Neural progenitor cell (in vitro differentiated cells): ENCODE measurements at places on chromosomes 2 and 18. TPM values are rescaled to one million over a fixed set of nuclear protein-coding genes. Genes with fewer than 3 reads are reported as not detected.
A peak's percentile ranks its signal among the peaks of the same experiment; 100 is the strongest.

C2orf80 gene
- 0.81 TPM in 1 of 2 replicates, not detected in the other for total RNA-seq

RMND5A gene
- 74.5 and 107 TPM in 2 replicates for total RNA-seq

SLC11A1 gene
- total RNA-seq, result 0.03 TPM in 1 of 2 replicates, not detected in the other

SERPINB12 gene
- total RNA-seq, result not detected in 2 replicates

DNA sequence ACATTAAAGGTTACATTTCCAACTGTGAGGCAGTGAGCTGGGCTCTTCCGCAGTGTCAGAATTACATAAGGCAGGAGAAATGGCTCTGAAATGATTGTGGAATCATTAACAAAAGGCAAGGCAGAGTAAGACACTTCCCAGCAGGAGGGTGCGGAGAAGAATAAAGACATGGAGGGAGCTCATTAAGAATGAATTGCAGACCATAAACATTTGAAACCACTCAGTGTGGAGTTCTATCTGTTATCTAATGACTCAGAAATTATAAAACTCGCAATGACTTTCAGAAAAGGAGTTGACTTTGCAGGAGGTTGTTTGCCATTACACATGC, 77.0 kb downstream of the SMIM21 start:
- peak; percentile 65 for DNase-seq

DNA sequence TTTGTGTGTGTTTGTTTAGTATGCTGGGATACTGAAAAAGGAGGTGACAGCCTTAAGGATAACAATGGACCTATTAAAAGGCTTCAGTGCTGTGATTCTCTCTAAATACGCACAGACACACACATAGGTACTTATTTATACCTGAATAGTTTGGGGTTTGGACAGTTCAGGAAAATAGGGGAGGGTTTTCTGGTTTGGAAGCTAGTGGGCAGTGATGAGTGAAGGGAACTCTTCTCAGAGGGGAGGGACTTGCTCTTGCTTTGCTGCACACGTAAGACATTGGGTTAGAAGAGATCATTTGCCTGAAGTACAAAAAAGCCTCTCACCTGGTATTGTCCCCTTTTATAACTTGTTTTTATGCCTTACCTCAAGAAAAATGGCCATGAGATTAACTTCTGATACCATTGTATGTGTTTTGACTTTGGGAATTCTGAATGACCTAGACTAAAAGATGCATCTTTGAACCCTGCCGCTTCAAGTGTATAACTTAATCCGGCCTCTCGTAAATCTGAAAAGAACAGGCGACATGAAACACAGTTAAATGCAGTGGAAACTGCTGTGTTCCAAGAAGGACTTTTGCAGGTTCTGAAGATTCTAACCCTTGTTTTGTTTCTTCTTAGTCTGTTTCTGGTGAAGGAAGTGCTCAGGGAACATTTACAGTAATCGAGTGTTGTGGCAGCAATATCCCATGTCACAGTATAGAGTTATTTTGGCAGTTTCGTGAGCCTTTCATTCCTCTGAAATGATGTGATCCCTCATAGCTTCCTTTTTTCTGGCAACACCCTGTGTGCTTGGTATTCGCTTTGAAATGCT, 2.5 kb downstream of the CRIM1 start:
- peak; percentile 64 for DNase-seq

DNA sequence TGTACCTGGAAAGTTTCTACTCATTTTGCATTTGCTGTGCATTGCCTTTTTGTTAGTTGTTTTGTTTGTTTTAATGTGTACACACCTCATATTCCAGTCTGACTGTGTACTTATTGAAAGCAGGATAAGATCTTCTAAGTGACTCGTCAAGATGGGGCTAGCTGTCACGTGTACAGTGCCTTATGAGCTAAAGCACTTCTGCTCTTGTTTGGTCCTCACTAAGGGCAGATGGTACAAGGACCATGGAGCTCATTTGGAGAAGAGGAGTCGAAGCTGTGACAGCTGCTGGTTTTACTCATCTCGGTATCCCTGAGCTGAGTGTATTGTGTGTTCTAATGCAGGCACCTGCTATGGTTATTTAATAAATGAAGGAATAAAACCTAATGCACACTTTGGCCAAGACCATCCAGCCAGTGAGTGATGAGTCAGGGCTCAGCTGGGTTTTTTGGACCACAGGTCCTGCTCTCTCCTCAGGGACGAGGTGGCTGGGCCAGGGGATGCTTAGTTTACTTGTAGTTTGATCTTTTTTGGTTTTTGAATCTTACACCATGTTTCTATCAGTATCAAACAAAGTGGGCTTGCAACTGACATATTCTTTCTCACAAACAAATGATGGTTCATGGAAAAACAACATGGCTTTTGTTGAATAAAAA, 152.5 kb upstream of the APCDD1 start:
- DNase-seq, result no peak

- no peak for DNase-seq
These were observed 3.0 kb upstream of the GPC1 start for GRCh38 chr2:240432430-240432819.

DNA sequence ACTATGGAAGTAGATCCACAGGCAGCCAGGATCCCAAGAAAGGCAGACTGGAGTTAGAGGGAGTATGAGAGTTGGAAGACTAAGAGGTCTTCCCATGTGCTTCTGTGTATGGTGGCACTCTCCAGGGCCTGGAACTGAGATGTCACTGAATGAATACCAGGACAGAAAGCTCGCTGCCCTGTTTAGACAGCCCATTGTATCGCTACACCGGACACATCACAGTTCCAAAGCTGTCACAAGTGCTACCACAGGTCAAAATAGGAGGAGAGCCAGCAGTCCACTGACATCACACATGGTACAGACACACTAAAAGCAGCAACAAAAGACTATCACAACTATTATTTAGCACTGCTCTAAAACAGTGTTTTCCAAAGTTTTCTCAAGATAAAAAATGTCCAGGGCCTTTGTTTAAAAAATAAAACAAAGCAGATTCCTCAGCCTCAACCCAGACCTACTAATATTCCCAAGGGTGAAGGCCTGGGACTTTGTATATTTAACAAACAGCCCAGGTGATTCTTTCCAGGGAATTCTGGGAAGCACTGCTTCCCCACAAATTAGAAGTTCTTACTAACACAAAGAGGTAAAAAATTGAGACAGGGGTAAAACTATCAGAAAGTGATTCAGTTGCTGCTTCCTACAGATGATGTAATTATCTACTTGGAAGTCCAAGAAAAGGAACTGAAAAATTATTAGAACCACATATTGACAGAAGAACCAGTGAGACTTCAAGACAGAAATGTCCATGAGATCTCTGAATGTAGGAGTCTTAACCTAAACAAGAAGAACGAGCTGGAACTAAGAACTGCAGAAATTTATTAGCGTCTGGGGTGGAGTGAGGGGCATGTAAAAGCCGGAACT, 116.0 kb downstream of the DTNB start:
- no peak for DNase-seq

DNA sequence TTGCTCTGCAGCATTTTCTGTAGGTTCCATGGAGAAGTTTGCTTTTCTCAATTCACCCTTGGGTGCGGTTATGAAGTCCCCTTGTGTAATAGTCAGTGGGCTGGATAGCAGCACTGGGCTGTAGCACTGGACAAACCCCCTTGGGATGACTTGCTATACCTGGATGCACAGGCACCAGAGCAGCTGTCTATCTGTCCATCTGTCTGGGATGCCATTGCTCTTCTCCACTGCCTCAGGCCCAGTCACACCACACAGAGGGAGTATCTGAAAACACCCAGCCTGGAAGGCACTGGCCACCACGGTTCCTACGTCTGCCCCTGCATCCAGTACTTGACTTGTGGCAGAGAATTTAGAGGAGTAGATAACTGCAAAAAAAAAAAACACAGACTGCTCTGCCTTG, 254.5 kb downstream of the TFCP2L1 start:
- DNase-seq, result no peak

DNA sequence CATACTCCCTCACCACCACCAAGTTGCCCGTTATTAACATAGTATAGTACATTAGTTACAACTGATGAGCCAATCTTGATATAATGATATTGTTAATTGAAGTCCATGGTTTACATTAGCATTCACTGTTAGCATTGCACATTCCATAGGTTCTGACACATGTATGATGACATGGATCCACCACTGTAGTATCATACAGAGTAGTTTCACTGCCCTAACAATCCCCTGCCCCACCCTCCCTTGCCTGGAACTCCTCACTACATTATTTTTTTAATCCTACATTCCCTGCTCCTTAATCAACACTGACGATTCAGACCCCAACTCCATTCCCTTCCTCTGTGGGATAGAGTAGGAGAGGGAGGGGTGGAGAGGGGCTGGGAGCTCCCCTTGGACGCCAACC, 20.2 kb upstream of the ST3GAL5 start:
- DNase-seq, result no peak

DNA sequence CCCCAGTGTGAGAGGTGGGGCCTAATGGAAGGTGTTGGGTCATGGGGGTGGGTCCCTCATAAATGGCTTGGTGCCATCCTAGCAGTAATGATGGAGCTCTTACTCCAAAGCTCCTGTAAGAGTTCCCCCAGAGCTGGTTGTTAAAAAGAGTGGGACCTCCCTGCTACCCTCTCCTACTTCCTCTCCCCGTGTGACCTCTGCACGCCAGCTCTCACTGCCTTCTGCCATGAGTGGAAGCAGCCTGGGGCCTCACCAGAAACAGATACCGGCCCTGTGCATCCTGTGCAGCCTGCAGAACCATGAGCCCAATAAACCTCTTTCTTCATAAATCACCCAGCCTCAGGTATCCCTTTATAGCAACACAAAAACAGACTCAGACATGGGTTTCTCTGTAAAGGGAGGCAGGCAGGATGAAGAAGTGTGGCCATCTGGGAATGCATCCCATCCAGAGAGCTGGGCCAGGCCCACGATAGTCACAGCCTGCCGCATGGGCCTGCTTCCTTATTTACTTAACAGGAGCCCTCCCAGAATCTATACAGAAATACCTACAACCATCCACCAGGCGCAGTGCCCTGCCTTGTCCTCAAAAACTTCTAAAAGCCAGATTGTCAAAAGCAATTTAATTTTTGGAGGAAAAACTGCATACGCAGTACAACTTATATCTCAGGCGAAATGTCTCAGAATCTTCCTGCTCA, 7.5 kb downstream of the PRLH start:
- DNase-seq, result no peak

DNA sequence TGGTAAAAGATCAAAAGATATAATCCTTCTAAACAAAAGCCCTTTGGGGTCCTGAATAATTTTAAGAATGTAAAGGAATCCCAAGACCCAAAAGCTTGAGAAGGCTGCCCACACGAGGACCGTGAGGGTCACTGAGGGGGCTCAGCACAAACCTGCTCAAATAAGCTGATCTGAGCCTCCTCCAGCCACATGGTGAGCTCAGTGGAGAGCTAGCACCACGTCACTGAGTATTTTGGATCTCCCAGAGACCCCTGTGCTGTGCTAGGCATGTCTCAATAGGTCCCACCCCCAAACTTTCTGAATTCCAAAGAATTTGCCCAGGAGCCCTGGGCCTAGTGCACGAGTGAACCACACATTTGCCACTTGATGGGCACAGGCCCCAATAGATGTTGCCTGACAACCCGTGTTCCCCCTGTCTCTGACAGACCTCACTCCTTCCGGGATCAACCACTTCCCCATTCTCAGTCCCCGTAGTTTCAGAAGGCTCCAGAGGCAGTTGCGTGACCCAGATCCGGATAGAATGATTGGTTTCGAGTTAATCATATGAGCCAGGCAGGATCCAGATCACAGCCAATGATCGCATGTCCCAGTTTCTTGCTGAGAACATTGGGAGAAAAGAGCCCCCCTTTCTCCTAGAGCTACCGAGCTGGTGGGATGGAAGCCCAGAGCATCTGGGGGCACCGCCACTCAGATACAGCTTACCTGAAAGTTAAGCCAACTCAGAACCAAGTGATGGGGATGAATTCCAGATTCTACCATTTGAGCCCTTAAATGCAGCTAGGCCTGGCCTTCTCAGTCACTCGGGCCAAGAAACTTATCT, 203.8 kb downstream of the TNS1 start:
- no peak for DNase-seq

DNA sequence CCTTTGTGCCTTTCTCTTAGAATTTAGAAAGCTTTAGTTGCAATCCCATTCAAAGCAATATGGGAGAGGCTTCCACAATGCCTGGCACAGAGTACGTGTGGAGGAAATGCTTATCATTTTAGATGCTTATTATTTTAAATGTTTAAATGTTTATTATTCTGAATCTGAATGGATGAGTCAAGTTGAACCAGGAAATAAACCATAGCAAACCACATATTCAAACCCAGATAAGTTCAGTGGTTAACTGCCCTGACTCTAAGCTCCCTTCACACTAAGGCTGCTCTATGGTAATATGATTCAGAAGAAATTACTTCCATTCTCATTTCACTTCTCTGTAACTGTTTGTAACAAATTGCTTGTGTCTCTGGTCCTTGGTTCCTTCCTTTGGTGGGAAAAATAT, 5.2 kb upstream of the PPP4R1 start:
- DNase-seq, result no peak

- no peak for DNase-seq
These were observed 68.5 kb downstream of the SUMO1 start for GRCh38 chr2:202169832-202170424.

DNA sequence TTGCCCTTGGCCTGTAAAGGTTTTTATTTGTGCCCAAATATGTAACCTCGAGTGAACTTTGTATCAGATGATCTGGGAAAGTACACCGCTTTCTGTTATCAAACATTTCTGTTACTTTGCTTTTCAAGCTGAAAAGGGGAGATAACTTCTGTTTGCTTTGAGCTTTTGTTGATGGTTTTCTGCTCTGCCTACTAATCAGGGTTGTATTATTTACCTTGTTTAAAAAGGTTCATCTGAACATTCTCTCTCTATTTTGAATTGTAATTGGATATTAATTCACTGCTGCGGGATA, 79.4 kb downstream of the XRCC5 start:
- no peak for DNase-seq
